ENCODE measurements at places on chromosomes 4 and X.

DNA sequence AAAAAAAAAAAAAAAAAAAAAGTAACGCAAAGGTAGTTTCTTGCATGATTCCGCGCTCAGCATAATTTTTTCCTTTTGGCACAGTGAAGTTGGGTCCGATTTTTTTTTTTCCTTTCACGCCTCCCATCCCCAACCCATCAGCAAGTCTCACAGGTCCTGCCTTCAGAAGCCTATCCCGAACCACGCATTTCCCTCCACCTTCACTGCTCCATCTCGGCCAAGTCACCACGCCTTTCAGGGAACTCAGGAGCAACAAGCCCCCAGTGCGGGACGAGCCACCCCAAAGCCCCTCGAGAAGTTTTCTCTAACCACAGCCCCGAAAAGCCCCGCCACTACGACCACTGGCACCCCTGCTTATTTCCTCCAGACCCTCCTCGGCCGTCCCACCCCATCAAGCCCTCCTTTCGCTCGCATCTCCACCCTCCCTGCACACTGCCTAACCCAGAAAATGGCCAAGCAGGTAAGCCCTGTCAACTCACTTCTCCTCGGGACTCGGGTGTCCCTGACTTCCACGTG is 1.0 kb downstream of the SLBP start:
- no peak for DNase-seq

- DNase-seq, result no peak
These were observed 32.1 kb downstream of the MAGEB17 start for GRCh38 chrX:16199343-16199742.

DNA sequence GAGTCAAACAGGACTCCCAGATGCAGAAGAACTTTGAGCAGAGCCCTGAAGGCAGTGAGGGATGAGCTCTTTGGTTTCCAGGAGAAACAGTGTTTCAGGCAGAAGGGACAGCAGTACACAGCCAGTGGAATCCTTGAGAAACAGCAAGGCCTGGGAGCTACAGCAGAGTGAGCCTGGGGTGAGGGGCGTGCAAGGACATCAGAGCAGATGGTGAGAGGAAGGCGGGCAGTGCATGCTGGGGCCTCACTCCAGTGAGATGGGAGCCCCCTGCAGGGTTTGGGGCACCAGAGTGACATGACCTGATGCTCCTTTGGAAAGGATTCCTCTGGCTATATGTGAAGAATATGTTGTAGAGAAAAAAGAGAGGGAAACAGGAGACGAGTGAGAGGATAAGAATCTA is 98.1 kb upstream of the EGFL6 start:
- no peak for DNase-seq

DNA sequence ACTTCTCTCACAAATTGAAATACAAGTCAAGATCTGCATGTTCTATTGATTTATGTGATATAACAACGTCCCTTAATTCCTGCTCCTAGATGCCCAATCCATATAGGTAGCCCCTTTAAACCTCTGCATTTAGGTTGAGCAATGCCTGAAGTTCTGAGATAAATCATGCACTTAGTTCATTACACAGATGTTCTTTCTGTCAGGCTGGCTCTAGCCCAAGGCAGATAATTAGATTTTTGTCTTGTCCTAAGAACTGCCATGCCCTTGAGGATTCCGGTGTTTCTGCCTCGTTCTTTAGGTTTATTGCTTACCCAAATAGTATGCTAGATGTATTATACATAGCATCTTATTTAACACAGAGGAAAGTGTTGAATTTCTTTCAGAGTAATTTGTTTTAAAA is 143.1 kb downstream of the TRAM1L1 start:
- DNase-seq, result no peak

DNA sequence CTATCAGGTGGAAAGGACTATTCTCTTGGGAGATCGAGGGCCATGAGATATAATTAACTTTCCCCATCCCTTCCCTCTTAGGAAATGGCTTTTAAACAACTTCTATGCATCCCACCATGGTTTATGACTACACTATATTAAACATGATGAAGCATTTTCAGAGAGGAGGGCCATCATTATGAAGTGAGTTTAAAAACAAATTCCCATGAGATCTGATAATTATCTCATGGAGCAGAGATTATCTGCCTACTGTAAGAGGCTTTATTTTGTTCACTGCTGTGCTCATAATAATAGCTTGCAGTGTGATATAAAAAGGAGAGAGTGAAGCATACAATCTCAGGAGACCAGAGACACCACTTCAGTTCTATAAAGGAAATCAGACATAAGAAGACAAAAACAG is 330.5 kb upstream of the ZFP42 start:
- DNase-seq, result no peak
